GM13977 (cell line): ENCODE measurements at places on chromosomes 2 and 18.
A peak's percentile ranks its signal among the peaks of the same experiment; 100 is the strongest.

- no peak for DNase-seq
Measured at GRCh38 chr2:100682536-100682935, 119.7 kb downstream of the PDCL3 start.

DNA sequence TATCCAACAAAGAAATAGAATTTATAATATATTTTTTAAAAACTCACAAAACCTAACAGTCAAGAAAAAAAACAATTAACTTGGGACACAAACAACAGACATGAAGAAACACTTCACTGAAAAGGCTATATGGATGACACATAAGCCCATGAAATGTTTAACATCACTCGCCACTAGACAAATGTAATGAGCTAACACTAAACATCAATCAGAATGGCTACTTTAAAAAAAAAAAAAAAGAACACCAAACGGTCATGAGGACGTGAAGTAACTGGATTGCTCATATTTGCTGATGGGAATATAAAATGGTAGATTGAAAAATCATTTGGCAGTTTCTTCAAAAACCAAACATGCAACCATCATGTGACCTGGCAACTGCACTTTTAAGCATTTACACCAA is 97.3 kb upstream of the RGPD4 start:
- no peak for DNase-seq

- DNase-seq = no peak
Measured at GRCh38 chr2:71060871-71061270, 7.6 kb upstream of the NAGK start.

DNA sequence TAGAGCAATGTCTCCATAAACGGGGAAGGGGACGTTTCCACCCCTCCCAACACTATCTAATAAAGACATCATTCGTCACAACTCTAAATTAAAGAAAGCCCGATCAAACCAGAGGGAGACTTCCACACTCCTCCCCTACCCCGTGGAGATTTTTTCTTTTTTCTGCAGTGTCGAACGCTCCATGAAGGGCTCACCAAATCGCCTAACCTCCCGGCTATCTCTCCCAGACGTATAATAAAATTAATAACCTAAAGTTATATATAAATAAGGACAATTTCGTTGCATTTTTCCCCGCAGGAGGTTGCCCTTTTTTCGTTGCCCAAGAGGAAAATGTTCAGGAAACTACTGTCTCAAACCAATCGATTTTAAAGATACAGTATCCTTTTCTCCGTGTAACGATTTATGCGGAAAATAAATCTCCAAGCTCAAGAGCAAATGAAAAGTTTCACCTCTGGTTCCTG is 2.4 kb downstream of the EVX2 start:
- DNase-seq = peak; percentile 30

GRCh38 chr2:55611997-55612396 is 5.4 kb downstream of the PPP4R3B start:
- DNase-seq = no peak

DNA sequence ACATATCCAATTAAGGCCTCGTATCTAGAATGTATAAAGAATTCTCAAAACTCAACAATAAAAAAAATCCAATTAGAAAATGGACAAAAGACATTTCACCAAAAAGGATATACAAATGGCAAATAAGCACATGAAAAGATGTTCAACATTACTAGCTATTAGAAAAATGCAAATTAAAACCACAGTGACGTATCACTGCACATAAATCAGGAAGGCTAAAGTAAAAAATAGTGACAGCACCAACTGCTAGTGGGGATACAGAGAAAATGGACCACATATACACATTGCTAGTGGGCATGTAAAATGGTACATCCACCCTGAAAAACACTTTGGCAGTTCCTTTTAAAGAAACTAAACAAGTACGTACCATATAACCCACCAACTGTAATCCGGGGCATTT is 59.7 kb downstream of the SMAD4 start:
- DNase-seq = no peak

DNA sequence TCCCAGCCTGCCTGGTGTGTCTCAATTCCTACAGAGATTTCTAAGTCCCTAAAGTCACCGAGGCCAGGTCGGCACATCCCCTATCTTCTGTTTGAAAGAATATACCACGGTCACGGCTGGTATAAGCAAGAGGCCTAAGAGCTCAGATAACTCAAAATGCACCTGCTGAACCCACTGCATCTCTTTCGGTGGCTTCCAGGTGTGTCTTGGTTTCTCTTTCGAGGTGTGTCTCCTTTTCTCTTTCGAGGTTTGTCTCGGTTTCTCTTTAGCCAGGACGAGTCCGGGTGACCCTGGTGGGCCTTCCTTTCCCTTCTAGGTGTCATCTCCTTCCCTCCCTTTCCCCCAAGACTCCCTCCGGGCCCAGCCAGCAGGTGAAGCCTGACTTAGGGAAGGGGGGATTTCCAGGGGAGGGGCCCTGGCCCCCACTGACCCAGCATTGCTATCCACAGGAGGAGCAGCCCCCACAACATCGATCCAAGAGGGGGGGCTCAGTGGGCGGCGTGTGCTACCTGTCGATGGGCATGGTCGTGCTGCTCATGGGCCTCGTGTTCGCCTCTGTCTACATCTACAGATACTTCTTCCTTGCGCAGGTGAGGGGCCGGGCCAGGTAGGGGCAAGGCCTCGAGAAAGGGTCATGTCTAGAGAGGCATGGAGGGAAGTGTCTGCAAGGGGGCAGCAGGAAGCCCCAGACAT is 8.4 kb downstream of the ITM2C start:
- DNase-seq = peak; percentile 86

DNA sequence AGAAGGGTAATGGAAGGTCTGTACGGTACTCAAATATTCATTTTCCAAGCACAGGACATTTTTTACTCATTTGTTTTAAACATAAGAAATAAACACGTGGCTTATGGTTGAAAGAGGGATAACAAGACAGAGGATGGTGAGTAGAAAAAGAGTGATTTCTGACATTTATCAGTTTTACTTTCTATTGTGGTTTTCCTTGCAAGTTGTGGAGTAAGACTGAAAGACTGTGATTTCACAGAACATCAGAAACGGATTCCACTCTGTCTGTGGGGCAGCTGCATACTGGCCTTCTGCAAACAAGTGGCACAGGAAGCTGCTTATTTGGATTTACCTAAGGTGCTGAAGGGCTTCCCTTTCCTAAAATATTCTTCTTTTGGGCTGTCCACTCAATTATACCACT is 122.2 kb upstream of the ITGB6 start:
- no peak for DNase-seq

GRCh38 chr2:119782308-119783027 is 22.7 kb downstream of the PTPN4 start:
- DNase-seq = no peak

DNA sequence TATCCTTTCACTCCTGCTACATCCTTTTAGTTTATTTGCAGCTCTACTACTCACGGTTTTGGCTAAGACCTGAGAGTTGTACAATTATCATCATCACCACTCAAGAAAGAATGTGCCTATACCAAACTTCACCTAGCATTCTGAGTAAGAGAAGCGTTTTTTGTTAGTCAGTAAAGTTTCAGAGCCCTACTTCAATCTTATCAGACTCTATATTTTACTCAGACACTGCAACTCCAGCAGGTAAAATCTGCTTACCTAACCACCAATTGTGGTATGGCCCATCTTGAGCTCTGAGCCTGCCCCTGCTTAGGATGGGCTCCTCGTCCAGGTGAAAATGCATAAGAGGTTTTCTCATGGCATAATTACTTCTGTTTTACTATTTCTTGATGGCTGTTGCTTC is 37.1 kb downstream of the ICOS start:
- no peak for DNase-seq

DNA sequence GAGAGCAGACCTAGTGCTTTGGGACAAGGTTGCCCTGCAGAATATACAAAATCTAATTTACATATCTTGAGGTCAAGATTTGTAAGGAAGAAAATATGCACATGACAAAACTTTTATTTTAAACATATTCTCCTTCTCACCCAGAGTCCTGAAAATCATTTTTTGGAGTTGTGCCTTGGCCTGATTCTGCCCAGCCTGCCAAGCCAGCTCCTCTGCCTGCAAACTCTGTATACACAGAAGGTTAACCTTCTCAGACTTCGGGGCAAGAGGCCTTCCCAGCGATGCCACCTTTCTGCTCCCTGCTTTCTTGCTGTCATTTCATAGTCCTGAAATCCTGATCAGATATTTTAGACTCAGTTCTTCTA is 95.8 kb upstream of the CAVIN2 start:
- no peak for DNase-seq

DNA sequence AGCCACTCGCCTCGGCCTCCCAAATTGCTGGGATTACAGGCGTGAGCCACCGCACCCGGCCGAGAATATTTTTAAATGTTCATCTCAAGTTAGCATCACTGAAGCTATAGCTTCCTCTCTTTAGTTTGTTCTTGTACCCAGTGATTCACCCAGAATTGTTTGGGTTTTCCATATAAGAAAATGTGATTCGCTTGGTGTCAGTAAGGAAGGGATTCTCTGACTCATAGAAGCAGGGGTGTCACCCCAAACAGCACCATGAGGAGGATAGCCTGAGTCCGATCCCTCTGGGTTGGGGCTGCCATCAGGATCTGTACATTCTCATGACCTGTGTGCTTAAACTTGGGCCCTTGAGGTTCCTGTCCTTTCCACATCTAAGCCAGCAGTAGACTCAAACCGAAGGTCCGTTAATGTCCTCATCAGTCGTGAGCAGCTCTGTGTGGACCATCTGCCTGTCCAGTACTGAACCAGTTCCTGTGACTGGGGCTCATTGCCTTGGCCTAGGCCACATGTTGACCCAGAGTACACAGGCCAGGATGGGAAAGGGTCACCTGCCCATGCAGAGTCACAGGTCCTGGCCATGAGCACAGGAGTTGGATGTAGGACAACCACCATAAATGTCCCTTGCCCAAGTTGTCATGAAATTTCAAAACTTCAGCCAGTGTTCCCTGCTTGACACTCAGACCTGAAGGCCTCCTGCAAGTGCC is 311.9 kb downstream of the GBX2 start:
- no peak for DNase-seq

- no peak for DNase-seq
Measured at GRCh38 chr18:75293591-75293990, 83.0 kb downstream of the TSHZ1 start.

GRCh38 chr2:672606-672905 is 4.7 kb downstream of the TMEM18 start:
- no peak for DNase-seq

- peak; percentile 16 for DNase-seq
Measured at GRCh38 chr2:137467246-137467862, 496.9 kb upstream of the HNMT start.

DNA sequence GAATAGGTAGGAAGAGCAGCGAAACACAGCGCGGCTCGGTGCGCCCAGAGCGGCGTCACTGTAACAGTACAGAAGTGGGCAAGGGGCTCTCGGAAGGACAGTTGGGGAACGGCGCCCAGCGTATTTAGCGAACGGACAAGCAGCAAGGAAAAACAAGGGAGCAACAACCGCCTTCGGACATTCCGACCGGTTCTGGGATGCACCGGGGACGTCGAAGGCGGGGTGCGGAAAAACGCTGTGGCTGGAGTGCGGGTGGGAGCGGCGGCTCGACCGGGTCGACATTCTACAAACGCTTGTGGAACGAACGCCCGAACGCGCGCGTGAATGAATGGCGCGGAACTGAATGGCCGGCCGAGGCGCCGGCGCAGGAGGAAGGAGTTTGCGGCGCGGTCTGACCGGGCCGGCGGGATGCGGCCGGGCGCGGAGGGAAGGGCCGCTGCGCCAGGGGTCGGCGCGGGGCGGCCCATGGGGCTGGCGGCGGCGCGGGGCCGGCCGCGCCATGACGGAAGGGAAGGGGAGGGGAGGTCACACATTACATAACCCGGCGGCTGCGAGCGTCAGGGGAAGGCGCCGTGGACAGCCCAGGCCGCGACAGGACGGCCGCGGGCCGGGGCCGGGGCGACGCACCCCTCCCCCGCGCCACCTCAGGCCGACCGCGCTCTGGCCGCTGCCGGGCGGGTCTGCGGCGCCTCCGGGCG is 605 bp downstream of the REV1 start:
- DNase-seq = peak; percentile 84

- DNase-seq = no peak
Measured at GRCh38 chr18:38602341-38602740, 1036.7 kb upstream of the CELF4 start.

- DNase-seq = peak; percentile 85
Measured at GRCh38 chr2:95076705-95077529, 44.7 kb downstream of the MRPS5 start.

GRCh38 chr2:9832586-9832985 is 10.7 kb upstream of the TAF1B start:
- DNase-seq = no peak

- peak; percentile 39 for DNase-seq
Measured at GRCh38 chr2:84495539-84496146, 20.7 kb upstream of the DNAH6 start.

GRCh38 chr2:67633212-67633856 is 236.2 kb downstream of the ETAA1 start:
- DNase-seq = no peak

DNA sequence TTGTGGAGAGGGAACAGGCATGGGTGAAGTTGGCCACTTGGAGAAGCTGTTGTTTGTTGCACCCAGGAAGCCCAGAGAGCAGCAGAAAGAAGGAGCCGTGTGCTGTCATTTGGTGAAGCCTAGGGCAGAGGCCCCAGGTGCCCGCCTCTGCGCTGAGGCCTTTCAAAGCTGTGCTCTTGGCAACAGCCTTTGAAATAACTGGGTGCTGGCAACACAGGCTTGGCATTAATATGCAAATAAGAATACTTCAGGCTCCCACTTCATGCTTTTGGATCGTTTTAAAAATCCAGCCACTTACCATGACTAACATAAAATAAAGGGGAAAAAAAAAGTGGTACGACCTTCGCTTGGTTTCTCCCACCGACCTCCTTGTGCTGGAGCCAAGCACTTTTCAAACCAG is 41.1 kb downstream of the DHRS9 start:
- DNase-seq = no peak

DNA sequence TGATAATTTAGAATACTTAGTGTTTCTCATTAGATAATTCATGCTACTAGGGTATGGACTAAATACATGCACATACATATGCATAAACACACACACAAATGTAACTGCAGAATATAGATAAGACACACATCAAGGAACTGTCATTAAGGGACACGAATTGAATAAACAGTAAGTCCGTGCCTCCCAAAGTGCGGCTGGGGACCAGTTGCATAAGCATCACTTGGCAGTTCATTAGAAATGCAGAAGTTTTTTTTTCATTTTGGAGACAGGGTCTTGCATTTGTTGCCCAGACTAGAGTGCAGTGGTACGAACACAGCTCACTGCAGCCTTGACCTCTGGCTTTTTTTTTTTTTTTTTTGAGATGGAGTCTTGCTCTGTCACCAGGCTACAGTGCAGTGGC is 130.0 kb upstream of the CCDC195 start:
- no peak for DNase-seq

DNA sequence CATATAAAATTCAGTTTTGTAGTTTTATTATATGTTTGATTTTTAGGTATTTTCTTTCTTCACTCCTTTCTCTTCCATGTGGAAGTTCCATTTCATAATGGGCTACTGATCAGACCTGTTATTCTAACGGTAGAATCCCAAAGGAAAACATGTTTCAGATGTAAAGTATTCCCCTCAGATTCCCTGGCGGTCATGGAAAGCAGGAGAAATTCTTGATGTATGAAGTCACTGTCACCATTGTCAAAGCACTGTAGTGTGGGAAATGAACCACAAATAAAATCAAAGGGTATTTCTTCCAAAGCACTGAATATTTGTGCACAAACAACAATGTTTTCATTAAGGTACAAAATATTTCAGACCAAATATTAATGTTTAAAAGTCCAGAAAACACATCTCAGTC is 237.3 kb upstream of the KLHL14 start:
- DNase-seq = no peak
